CD8-positive, alpha-beta memory T cell (primary cell): ENCODE measurements at places on chromosomes 6 and 20.

DNA sequence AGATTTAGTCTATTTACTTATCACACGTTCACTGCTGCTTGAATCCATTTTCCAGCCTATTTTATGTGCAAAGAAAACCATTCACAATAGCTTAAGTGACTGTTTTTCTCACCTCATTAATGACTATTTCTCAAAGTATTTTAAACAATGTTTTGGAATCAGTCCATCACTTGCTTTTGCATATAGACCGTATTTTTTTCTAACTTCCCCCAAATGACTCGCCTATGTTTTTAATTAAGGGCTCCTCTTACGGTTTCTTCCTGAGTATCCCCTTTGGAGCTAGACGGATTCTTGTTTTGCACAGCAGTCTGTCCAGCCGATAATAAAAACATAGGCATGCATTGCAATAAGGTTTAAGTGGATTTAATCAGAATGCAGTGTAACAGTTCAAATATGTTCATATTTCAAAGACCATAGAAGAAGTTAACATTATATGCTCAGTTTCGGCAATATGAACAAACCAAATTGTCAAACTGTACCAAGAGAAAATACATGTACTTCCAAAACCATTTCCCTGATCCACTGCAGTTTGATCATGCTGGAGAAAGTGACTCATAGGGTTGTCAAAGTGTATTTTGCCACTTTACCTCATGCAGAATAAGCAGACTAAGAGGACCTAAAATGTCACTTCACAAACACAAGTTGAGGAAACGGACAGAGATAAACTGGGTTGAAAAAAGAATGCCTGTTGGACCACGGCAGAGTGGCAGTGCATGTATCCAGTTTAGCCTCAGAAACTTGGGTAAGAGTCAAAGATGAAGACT is 66.4 kb downstream of the HMGN3 start:
- no peak for DNase-seq

DNA sequence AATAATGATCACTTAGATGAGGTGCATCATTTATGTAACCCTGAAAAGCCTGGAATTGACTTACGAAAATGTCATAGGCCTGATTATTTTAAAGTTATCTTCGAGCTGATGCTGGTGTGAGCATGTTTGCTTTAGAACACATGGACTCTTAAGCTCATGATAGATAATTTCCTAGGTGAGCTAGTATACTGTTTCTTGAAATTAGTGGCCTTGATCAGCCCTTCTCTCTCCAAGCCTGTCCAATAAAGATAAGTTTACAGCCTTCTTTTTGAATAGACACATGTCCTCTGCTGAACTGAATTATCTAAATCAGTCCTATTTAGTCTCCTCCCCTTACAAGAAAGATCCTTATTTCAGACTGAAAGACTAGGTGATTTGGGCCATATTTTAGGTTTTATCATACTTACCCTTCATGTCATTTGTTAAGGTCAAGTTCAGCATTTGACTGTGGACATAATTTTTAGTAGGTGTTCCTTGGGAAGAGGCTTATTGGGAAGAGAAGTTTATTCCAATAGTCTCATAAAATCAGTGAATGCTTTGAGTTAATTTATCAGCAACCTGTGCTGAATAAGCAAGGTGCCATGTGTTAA is 15.3 kb downstream of the FOXO3 start:
- DNase-seq = no peak

- no peak for DNase-seq
Observed at GRCh38 chr20:8330319-8330784, 198.3 kb downstream of the PLCB1 start.

- no peak for DNase-seq
Observed at GRCh38 chr20:52402514-52402913, 210.9 kb upstream of the ZFP64 start.

DNA sequence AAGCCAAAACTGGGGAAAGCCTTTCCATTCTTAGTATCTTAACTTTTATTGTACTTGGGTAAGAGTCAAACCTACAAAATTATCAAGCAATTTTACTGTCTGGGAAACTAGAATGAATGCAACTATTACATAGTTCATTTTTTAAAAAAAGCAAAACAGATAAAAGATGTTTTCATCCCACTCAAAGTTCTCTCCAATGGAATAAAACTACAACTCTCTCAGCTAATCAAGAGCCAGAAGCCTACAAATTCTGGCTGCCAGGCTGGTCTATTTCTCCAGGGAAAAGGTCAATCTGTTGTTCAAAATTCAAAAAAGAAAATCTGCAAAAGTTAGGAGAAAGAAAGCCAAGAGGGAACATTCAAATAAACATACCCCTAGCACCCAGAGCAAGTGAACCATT is 56.2 kb downstream of the COL12A1 start:
- no peak for DNase-seq

DNA sequence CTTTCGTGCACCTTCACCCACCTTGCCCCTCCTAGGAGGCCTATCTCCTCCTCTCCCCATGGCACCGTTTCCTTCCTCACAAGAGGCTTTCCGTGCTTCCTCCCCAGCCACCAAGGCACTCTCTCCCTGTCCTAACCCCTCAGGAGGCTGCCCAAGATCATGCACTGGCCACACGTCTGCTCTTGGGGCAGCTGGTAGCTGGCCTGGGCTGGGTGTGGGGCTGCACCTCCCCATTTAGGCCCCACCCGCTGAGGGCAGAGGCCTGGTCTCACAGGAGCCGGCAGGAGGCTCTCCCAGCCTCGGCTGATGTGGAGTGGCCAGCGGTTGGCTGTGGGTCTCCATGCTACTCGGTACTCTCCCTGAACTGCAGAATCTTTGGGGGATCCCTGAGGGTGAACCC is 13.6 kb downstream of the NOL4L start:
- no peak for DNase-seq

DNA sequence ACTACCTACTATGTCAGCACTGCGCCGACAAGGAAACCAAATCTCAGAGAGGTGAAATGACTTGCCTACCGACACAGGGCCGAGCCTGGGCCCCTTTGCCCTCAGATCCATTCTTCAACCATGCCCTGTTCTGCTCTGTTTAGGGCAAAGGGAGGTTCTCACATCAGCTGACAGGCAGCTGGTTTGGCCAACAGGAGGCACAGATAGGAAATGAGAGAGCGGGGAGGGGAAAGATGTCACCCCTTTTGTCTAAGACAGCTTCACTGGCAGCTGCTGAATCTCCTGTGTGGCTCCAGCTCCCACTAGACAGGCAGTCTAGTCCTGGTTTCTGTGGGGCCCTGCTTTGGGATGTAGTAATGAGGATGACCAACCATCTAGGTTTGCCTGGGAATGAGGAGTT is 158.7 kb downstream of the TMEM200A start:
- DNase-seq = no peak

DNA sequence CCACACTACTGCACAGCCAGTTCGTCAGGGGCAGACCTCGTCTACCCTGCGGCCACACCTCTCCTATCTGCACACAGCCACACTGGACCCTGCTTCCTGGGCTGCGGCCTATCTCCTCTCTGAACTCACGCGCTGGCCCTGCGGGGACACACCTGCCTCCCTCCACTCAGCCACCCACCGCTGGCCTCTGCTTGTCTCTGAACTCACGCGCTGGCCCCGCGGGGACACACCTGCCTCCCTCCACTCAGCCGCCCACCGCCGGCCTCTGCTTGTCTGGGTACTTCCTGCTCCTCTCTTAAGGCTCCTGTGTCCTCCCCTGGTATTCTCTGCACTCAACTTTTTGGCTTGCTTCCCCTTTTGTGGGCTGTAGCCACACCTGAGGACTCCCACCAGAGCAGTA is 52.3 kb downstream of the HUS1B start:
- no peak for DNase-seq

DNA sequence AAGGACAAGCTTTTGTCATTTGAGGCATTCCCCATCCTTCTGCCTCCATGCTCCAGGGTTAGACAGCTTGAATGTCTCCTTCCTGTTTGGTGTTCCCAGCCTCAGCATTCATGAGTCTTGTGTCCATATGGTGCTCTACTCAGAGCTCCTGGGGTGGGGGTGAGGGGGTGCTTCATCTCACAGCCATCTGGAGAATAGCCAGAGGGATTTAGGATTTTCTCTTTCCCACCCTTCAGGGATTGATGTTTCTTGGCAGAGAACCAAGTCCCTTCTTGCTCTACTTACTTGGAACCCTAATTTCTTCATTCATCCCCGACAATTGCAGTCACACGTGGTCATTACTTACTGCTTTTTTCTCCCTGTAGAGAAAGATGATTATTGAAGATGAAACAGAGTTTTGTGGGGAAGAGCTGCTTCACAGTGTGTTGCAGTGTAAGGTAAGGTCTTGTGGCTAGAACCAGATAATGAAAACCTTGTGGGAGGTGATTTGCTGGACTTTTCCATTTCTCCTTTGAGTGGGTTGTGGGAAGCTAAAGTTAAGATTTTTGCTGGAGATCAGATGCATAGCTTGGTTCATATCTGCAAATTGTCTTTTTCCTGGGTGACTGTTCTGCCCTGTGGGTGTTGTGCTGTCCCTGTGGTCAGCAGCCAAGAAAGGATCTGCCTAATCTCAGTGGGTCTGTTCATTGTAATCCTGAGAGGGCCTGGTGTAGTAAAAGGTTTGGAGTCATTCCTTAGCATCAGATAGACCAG is 18.6 kb downstream of the CMTR1 start:
- DNase-seq = no peak

DNA sequence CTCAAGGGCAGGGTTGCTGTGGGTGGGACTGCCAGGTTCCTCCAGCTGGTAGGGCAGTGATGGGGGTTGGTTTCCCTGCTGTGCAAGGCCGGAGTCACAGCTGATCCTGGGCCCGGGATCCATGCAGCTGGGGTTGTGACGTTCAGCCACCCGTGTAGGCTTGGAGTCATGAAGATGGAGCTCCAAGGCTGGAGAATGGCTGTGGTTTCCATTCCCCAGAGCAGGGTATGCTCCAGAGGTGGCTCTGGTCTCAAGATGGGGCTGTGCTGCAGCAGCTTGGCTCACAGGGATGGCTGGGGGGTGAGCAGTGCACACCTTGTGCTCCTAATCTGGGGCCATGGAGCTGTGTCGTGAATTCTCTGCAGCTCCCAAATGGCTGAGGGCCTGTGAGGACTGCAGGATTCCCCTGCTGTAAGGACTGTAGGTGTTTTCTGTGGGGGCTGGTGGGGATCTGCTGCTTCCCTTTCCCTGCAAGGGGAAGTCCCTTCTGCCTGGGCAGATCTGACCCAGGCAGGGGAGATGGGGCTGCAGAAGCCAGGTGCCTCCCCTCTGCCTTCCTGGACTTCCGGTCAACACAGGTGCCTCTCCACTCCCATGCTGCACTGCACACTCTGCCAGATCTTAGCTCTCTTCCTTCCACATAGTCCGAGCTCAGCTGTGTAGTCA is 15.9 kb downstream of the KIF25 start:
- DNase-seq = no peak

- DNase-seq = no peak
Observed at GRCh38 chr6:151716526-151716932, 91.0 kb upstream of the ESR1 start.

DNA sequence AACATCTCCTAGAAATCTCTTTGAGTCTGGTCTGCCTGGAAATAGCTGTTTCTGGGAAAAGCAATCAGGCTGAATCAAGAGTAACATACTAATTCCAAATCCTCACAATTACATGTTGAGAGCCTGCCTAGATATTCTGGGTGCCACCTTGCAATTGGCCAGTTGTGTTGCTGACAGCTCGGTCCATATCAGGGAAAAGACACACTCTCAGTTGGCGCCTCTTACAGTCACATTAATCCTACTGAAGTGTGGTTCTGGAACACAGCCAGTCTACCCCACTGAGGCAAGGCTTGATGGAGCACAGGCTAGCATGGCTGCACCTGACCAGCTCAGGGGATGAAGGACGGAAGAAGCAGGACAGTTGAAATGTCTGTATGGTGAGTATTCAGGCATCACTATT is 121.4 kb upstream of the TAB2 start:
- no peak for DNase-seq

GRCh38 chr20:44544263-44544662 is 22.4 kb upstream of the SERINC3 start:
- DNase-seq = no peak

DNA sequence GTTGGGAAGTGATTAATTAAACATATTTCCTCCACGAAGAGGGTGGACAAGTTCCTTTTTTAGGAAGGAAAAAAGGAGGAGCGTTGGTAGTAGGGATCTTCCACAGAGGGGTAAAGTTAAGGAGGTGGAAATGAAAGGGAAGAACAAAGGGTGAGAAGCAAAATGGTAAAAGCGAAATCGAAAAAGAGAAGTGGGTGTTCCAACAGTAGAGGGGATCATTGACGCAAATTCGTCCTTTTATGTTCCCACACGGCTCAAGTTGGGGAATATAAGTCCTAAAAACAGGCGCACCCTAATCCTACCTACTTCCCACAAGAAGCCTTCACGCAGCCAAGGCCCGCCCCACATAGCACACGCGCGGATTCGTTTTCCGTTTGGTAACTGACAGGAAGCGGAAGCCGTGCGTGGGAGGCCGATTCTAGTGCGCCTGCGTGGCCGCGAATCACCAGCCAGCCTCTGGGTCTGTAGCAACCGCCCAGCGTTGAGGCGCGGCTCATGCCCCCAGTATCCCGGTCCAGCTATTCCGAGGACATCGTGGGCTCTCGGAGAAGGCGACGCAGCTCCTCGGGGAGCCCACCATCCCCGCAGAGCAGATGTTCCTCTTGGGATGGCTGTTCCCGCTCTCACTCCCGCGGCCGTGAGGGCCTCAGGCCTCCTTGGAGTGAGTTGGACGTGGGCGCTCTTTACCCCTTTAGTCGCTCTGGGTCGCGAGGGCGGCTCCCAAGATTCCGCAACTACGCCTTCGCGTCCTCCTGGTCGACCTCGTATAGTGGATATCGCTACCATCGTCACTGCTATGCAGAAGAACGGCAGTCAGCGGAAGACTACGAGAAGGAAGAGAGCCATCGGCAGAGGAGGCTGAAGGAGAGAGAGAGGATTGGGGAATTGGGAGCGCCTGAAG is at the start of gene NKAPL:
Gene NKAPL (plus strand): TSS at position 421 of the 901 bp plus-strand sequence. CDS start 75 bp downstream, at position 496.
- DNase-seq = peak; percentile 9
